ENCODE measurements at places on chromosomes 1 and 21. TPM values are rescaled to one million over a fixed set of nuclear protein-coding genes. Genes with fewer than 3 reads are reported as not detected.

DNA sequence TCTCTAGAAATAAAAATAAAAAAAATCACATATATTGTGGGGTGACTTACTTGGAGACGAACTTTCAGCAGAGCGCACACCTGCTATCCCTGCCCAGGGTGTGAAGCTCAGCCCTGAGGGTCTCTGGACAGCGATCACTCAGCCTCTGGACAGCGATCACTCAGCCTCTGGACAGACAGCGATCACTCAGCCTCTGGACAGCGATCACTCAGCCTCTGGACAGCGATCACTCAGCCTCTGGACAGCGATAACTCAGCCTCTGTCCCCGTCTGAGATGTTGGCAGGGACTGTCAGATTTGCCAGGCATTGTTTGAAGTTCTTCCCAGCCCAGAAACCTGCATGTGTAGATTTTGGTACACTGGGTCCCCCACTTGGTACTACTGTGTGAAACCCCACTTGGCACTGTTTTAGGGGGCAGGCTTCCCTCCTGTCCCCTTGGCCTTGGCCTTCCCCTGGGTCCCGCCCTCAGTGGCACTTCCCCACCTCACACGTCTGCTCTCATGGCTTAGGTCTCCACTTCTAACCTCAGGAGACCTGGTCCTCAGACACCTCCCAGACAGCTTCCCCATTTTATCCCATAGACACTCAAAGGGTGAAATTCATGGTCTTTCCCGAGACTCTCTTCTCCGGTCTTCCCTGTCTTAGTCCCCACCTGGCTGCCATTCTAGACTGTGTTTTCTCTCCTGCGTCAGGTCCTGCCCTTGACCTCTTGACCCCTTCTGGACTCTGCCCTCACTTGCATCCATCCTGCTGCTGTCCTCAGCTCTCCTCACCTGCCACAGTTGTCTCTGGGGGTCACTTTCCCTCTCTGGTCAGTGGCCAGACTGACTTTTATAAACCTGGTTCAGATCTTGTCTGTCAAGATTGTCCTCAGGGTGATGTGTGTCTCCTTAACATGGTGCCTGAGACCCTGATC is 10.2 kb downstream of the PSEN2 start:
- DNase-seq: no peak
- no peak overlapping the region for H3K27ac ChIP-seq
- no peak overlapping the region for H3K4me3 ChIP-seq
- no peaks in the 10 kb centered on the region for H3K4me1 ChIP-seq
- H3K27me3 ChIP-seq: no peaks in the 10 kb centered on the region
- H3K36me3 ChIP-seq: peaks cover 15% of the 10 kb centered on the region

- no peak overlapping the region for H3K27ac ChIP-seq
- H3K36me3 ChIP-seq: no peaks in the 10 kb centered on the region
- H3K4me3 ChIP-seq: no peak overlapping the region
- H3K4me1 ChIP-seq: no peaks in the 10 kb centered on the region
These were observed 47.8 kb downstream of the UCK2 start for GRCh38 chr1:165875171-165875570.

DNA sequence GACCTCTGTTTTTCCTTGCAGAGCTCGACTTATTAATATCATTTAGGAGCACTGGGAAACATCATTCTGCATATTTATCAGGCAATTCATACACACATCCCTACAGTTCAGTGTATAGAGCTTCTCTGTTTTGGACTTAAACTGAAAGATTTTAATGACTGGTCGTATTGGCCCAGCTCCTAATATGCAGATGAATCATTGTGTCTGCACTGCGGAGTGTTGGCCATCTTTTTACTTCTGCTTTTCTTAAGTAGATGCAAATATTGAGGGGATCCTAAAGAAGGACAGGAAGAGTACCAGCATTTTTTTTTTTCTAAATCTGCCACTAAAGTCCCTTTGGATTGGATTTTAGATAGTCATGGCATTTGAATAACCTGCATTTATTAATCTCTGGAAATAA is 154.8 kb downstream of the BACH1 start:
- H3K27me3 ChIP-seq: no peaks in the 10 kb centered on the region
- no peak overlapping the region for H3K4me3 ChIP-seq
- no peak for DNase-seq
- H3K4me1 ChIP-seq: no peaks in the 10 kb centered on the region
- no peaks in the 10 kb centered on the region for H3K36me3 ChIP-seq

GRCh38 chr1:162663589-162664106 is 31.4 kb downstream of the DDR2 start:
- H3K4me3 ChIP-seq: no peak overlapping the region
- peaks cover 9% of the 10 kb centered on the region for H3K4me1 ChIP-seq
- H3K27ac ChIP-seq: no peak overlapping the region
- peak; percentile 63 for DNase-seq
- H3K36me3 ChIP-seq: peaks cover 7% of the 10 kb centered on the region

DNA sequence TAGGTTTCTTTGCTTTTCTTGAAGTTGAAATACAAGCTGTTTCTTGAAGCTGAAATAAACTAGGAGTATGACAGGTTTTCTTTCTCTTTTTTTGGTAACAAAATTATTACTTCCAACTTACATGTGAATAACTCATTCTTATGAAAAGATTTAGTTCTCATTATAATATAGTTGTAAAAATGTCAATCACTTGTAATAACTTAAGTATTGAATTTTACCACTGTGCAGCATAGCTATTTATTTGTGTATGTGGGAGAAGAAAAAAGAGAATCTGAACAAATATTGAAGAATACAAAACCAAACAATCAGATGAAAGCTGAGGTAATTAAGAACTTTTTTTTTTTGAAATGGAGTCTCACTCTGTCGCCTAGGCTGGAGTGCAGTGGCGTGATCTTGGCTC is 11.1 kb downstream of the CLIC4 start:
- peaks cover 57% of the 10 kb centered on the region for H3K4me1 ChIP-seq
- H3K27ac ChIP-seq: no peak overlapping the region
- H3K36me3 ChIP-seq: no peaks in the 10 kb centered on the region
- H3K4me3 ChIP-seq: no peak overlapping the region

DNA sequence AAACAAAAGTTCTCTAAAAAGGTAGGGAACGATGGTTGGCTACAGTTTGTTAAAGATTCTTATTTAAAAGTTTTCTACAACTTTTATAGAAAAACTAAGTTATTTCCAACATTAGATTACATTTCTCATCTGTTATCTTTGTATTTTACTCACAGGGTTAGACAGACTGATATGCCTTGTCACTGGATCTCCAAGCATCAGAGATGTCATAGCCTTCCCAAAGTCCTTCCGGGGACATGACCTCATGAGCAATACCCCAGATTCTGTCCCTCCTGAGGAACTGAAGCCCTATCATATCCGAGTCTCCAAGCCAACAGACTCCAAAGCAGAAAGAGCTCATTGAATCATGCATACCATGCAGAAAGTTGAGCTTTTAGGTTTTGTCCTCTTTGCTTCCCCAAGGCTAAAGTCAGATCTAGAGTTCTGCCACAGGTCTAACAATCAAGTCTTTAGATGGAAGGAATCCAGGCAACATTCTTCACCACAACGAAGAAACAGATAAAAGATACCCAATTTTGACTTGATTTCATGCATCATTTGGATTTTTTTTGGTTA is 10.3 kb downstream of the GAS5 start:
- no peak overlapping the region for H3K27ac ChIP-seq
- peaks cover 4% of the 10 kb centered on the region for H3K4me1 ChIP-seq
- H3K27me3 ChIP-seq: no peaks in the 10 kb centered on the region
- H3K4me3 ChIP-seq: no peak overlapping the region
- DNase-seq: no peak
- peaks cover 35% of the 10 kb centered on the region for H3K36me3 ChIP-seq

APCS gene
- total RNA-seq: not detected

OR2G6 gene
- not detected for total RNA-seq
